AG20443 (cell line): ENCODE measurements at places on chromosomes 16 and 17.

GRCh38 chr17:78258323-78259191 is 27.1 kb downstream of the TMEM235 start:
- DNase-seq, result no peak

DNA sequence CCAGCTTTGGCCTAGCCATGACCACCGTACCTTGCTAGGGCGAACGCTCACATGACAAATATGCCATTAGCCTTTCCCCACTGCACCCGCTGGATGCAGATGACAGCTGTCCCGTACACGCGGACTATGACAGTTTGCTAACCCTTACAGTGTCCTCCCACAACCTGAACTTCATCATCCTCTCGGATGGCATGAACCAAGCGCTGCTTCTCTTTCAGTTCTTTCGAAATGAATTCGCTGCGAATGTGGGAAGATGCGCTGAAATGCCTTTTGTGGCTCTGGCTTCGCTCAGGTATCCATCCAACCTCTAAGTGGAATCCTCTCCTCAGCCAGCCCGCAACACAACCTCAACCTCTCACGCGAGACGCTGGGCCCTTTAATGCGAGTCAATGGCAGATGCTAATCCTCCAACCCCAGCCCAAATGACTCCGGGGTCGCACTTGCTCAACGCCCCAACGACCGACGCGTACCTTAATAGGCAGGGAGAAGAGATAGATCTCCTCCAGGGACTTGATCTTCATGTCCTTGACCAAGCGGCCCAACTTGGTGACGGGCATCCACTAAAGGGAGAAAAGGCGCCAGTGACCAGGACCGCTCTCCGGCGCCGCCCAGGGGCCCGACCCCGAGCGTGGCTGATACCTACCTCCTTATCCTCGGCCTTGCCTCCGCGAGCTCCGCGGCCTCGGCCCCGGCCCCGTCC is 670 bp downstream of the RPS2 start:
- no peak for DNase-seq

GRCh38 chr17:28796062-28796461 is 46.5 kb downstream of the FAM222B start:
- DNase-seq, result no peak

- DNase-seq, result no peak
Measured at GRCh38 chr16:17552351-17552750, 81.6 kb upstream of the XYLT1 start.
